ENCODE measurements at places on chromosomes 13 and 19.

DNA sequence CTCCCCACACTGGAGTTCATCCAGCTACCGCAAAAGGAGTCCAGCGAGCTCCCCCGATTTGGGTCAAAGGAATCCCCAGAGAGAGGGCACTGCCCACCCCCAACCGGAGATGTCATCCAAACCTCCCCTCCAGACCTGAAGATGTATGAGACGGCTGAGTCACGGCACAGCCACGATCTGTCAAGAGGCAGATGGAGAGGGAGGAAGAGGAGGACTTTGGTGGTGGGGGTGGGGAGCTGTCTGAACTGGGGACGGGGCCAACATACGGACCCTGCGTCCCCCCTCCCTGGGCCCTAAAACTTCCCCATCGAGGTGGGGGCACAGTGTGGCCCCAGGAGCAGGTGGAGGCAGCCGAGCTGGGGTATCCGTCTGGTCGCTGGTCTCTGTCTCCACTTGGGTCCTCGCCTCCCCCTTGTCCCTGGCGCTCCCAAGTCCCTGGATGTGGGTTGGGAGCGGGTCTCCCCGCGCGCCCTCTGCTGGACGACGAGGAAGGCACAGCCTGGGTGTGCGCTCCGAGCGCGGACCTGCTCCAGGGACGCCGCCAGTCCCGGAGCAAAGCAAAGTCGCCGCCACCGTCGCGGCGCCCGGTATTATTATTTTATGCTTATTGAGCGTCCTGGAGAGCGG is 3.8 kb downstream of the PDE4A start:
- DNase-seq, result peak; percentile 92

GRCh38 chr19:57190301-57190700 is 999 bp upstream of the ZNF264 start:
- no peak for DNase-seq

- no peak for DNase-seq
Observed at GRCh38 chr19:48511800-48512503, at the start of gene LMTK3. TSS of gene LMTK3 (minus strand) at chr19:48511835. CDS start at chr19:48511576, 259 bp downstream.

GRCh38 chr19:41427647-41428480 is 690 bp upstream of the B3GNT8 start:
- DNase-seq, result no peak

DNA sequence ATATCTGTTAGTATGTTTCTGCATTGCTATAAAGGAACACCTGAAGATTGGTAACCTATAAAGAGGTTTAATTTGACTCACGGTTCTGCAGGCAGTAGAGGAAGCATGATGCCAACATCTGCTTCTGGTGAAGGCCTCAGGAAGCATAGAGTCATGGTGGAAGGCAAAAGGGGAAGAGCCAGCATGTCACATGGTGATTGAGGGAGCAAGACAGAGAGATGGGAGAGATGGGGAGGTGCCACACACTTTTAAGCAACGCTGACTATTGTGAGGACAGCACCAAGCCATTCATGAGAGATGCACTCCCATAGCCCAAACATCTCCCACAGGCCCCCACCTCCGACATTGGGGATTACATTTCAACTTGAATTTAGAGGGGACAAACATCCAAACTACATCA is 32.8 kb downstream of the COG6 start:
- no peak for DNase-seq

GRCh38 chr19:4181053-4181508 is 1.3 kb downstream of the SIRT6 start:
- DNase-seq, result no peak

DNA sequence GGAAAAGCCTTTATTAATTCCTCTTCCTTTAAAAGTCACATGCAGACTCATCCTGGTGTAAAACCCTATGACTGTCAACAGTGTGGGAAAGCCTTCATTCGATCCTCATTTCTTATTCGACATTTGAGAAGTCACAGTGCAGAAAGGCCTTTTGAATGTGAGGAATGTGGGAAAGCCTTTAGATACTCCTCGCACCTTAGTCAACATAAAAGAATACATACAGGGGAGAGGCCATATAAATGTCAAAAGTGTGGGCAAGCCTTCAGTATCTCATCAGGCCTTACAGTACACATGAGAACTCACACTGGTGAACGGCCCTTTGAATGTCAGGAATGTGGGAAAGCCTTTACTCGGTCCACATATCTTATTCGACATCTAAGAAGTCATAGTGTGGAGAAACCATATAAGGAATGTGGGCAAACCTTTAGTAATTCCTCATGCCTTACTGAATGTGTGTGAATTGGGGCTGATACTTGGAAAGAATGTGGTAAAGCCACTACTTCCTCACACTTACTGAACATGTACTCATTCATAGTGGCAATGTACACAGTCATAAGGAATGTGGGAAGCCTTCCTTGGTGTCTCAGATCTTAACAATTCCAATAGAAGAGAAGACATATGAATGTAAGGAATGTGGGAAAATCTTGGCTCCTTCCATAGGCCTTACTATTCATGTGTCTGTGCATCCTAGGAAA is 18.8 kb downstream of the ZNF559 start:
- no peak for DNase-seq

DNA sequence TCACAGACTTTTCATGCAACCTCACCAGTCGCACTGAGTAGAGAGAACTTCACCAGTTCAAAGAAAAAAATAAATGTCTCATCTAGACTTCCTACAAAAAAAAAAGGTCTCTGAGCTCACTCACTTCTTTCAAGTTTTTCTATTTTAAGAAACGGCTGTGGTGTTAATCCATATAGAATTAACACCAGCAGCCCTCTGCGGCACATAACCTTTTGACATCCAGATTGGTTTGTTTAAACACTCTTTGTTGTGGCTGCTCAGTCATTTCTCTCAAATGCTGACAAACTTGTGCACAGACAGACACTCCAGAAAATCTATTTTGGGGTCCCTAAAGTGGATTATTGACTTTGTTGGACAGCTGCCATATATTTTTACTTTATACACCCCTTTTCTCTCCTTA is 874.9 kb downstream of the EFNB2 start:
- no peak for DNase-seq

DNA sequence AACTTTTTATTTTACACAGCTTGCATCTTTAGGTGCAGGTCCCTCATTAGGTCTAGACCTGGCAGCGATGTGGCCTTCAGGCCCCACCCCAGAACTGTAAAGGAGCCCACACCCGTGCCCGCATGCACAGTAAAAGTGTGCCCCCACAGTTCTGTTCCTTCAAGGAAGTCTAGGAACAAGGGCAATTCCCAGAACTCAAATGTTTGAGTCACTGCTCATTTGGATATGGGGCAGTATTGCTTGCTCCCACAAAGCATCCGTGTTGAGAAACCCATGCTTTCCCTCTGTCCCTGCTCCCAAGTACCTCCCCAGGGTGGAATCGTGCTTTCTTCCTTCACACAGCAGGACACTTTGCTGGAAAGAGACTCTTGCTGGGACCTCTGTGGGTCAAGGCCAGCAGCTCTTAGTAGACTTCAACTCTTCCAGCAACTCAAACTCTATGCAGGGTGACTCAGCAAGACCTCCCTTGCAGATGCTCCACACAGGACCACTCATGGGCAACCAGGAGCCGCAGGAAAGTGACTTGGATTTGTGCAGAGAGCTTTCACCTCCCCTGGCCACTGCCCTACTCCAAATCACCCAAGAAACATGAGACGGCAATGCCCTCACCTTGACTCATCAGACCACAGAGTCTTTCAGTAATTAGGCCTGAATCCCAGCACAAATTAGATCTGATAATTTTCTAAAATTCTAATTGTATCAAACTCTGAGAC is 12.3 kb downstream of the SLC7A1 start:
- peak; percentile 71 for DNase-seq

DNA sequence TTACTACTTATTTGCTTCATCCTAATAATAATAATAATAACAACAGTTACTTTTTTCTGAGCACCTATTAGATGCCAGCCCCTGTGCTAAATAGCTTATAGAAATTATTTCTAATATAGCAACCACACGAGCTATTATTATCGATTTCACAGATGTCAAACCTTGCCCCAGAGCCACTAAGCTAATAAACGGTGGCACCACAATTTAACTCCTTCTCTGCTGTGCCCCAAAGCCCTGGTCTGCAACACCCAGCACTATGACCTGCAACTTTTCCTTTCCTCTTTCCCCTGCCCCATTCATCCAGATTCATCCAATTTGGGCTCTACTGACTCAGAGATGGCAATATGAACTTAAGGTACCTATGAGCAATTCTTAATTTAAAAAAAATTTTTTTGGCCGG is 6.4 kb downstream of the RFX2 start:
- DNase-seq, result no peak

DNA sequence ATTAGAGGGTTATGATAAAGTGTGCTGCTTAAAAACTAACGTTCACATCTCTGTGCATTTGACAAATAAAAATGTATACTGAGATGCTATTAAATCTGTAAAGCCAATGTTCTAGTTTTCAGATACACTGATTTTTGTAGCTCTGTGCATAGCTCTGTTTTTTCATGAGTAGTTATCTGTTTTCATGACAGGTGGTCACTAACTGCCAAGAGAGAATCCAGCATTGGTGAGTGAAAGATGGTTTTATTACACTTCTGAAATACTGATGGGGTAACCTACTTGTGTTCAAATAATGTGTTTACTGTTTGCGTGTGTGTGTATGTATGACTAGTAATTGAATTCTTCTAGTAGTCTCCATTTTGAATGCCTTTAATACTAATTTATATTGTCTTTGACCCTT is 29.0 kb downstream of the URI1 start:
- DNase-seq, result no peak

DNA sequence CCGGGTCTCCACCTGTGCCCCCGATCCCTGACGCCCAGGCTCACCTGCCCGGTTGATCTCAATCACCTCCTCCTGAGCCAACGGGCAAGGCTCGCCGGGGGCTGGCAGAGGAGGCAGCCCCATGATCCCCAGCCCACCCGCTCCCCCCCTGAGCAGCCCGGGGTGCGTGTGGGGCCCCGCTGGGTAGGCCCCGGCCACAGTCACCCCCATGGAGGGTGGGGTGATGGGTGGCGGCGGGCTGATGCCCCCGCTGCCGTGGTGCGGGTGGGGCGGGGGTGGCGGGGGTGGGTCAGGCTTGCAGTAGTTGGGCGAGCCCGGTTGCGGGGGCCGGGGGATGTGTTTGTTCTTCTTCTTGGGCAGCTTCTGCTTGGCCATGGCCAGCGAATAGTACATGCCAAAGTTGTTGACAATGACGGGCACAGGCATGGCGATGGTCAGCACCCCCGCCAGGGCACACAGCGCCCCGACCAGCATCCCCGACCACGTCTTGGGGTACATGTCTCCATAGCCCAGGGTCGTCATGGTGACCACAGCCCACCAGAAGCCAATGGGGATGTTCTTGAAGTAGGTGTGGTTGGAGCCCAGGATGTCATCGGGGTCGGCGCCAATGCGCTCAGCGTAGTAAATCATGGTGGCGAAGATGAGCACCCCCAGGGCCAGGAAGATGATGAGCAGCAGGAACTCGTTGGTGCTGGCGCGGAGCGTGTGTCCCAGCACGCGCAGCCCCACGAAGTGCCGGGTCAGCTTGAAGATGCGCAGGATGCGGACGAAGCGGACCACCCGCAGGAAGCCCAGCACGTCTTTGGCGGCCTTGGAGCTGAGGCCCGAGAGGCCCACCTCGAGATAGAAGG is 6.0 kb downstream of the KCNC3 start:
- DNase-seq, result no peak

GRCh38 chr19:18435178-18435841 is 2.6 kb downstream of the ISYNA1 start:
- DNase-seq, result no peak

DNA sequence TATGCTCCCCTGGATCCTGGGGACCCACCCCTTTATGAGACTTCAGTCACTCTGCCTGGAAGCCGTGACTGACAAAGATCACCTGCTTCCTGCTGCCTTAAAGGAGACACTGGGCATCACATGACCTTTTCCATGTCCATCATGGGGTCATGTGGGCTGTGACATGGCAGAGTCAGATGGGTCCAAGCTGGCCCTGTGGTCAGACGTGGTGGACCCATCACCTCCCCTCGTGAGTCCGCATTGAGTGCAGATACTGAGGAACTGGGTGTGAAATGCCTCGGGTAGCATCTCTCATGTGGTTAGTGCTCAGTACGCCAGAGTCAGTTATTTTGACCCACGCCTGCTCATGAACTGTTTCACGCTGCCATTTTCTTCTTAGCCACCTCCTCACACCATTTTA is 27.1 kb downstream of the NKPD1 start:
- DNase-seq, result no peak

DNA sequence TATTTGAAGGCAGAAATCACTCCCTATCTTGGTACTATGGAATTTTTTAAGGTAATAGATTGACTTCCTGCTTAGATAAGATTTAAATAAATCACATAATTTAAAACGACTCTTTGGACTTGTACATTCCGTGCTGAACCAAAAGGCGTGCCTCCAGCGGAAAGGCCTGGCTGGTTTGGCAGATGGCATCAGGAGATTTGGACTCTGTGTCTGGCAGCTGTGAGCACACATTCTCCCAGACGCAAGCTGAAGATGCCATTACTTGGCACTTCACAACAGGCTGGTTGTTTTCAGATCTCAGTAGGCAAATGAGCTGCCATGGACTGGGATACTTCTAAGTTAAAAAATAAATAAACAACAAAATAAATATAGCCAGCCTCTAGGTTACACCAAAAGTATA is 104.5 kb upstream of the SLC15A1 start:
- no peak for DNase-seq

- DNase-seq, result no peak
Observed at GRCh38 chr13:97330448-97330847, 103.5 kb upstream of the RAP2A start.

- no peak for DNase-seq
Observed at GRCh38 chr13:24505256-24505655, 7.3 kb downstream of the PARP4 start.

DNA sequence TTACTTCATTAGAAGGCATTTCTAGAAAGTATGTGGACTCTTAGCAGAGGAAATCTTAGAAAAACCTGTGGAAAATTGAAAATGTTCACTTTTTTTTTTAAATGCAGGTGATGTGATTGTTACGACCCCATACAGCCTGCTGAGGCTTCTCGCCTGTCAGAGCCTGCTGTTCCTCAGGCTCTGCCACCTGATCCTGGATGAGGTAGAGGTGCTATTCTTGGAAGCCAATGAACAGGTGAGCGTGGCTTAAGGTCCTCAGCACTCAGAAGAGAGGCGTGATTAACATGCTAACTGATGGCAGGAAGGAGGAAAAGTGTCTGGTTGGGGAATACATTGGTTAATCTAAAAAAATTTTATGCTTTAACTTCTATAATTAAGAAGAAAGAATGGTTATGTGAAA is 71.4 kb downstream of the SLC7A9 start:
- DNase-seq, result no peak

GRCh38 chr19:1206864-1207450 is 1.4 kb downstream of the STK11 start:
- peak; percentile 43 for DNase-seq

- no peak for DNase-seq
Observed at GRCh38 chr19:42134535-42135070, 2.4 kb upstream of the POU2F2 start.

DNA sequence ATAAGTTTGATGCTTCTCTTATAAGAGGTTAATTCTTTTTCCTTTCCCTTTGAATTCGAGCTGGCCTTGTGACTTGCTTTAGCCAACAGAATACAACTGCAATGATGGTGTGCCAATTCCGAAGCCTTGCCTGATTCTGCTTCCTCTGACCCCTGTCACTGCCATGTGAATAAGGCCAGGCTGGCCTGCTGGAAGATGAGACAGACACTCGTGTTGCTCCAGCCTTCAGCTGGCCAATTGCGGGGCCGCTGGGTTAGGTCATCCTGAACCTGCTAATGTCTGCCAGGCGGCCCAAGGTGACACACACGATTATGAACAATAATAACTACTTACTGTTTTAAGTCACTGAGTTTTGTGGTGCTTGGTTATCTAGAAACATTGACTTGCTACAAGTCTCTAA is 352.0 kb downstream of the MYO16 start:
- no peak for DNase-seq

GRCh38 chr19:47221080-47221841 is 9.7 kb downstream of the BBC3 start:
- DNase-seq, result no peak

GRCh38 chr19:11284515-11284914 is 11.4 kb upstream of the TSPAN16 start:
- DNase-seq, result no peak

Data from islet precursor cell (in vitro differentiated cells).